ENCODE measurements at places on chromosomes 5 and 9.

DNA sequence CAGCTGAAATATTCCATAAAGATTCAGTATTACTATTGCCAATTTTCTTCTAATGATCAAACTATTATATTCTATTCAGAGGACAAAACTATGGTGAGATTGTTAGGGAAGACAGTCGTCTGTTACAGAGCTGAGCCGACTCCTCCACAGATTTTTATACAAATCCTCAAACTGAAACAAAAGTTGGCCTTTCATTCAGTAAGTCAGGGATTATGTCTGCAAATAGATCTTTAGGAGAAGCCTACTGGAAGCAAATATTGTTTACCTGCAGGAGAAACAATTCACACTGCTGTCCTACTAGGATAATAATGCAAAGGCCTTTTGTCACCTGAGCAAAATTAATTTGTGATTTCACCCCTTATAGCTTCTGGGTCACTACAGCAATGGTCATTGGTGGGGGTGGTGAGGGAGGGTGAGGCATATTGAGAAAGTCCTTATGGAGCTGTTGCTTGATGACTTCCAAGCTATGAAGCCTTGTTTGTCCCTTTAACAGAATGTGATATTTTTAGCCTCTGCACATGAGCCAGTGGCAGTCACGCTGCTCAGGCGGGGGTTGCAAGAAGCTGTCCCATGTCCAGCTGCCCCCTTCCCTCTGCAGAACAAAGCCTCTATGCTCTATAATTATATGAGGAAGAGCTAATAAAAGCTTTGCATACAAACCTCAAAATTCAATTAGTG, 200.5 kb upstream of the KLF9 start:
- no peak for DNase-seq

DNA sequence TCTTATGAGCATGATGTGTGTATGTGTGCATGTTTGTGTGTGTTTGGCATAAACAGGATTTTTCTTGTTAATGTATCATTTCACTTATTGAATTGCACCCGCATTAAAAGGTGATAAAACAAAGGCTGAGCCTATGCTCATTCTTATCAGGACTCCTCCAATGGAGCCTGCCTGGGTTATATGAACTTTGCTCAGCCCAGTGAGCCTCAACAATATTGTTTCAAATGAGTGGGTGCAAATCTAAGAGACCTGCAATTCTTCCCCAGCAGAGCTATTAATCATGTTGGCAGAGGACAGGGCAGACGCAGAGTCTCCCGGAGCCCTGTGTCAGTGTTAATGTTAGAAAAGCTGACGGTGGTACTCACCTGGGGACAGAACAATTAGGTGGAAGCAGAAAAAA, 71.6 kb downstream of the SH3RF2 start:
- no peak for DNase-seq

- no peak for DNase-seq
Measured at GRCh38 chr9:130287736-130288135, 22.2 kb downstream of the HMCN2 start.

- DNase-seq: no peak
Measured at GRCh38 chr5:169964246-169964645, 16.0 kb downstream of the INSYN2B start.

GRCh38 chr9:99294850-99295461, 72.9 kb downstream of the SEC61B start:
- no peak for DNase-seq

DNA sequence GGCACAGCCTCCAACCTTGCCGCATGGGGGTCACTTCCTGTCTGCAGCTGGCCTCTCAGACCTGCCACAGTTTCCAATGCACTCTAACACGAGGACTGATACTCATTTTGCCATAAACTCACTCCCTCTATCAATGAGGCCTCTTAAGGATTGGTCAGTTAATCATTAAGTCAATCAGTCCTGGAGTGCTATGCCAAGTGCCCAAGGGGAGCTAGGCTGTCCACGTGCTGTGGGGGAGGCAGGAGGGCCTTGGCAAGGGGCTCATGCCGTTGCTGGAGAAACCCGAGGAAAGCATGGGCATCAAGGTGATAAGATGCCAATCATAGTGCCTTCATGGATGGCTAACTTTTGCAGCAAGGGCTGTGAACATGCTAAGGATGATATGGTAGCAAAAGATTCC, 1.7 kb upstream of the ALDH1B1 start:
- no peak for DNase-seq

DNA sequence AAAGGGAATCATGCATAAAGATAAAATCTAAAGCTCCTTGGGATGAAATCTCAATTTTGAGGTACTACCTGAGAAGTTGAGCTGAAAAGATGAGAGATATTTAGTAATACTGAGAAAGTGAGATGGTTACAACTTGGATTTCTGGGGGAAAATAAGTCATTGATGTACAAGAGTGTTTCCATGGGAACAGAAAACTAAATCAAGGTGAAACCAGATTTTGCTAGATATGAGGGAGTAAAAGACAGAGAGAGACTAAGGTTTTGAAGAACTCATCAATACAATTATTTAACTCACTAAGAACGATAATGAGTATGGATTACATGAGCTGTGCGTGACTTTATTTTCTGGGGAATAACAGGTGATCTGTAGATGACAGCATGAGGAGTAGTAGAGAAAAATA, 10.2 kb upstream of the ST8SIA4 start:
- no peak for DNase-seq

- no peak for DNase-seq
Measured at GRCh38 chr5:118233606-118234005, 754.7 kb downstream of the DTWD2 start.

DNA sequence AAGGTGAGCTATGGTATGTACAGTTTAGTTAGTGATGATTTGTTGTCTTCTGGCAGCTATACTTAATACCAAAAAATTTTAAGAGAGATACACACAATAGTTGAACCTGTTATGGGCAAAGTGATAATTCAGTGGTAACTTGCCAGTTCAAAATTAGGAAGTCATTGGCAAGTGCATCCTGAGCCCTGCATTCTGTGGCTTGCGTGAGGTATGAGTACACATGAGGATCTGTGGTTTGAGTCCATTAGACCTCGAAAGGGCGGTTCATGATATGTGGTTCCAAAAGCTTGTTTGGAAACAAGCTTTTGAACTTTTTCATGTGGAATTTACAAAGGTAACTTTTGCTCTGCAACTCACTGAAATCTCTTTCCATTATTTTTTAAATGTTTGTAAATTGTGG, 47.0 kb downstream of the GPR21 start:
- no peak for DNase-seq

GRCh38 chr5:73395256-73395655, 53.3 kb downstream of the FOXD1 start:
- no peak for DNase-seq

DNA sequence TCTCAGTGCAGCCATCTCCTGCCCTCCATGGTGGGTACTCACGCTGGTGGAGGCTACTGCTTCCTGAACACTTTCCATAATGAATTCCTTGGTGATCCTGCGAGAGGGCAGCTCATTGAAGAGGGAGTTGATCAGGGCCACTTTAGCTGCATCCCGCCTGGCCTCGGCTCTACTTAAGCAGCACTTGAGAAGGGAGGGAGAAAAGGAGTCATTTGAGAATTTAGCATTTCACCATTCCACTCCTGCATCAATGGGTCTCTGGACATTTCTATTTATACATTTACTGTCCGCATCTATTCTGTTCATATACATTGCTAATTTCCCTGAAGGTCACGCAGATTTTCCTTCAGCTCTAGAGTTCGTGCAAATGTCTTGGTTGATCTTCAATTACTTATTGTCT, 35.1 kb downstream of the LIX1 start:
- DNase-seq: no peak

- DNase-seq: no peak
Measured at GRCh38 chr9:103731541-103731940, 362.6 kb upstream of the SMC2 start.

- no peak for DNase-seq
Measured at GRCh38 chr5:158758675-158759074, 341.0 kb downstream of the EBF1 start.

DNA sequence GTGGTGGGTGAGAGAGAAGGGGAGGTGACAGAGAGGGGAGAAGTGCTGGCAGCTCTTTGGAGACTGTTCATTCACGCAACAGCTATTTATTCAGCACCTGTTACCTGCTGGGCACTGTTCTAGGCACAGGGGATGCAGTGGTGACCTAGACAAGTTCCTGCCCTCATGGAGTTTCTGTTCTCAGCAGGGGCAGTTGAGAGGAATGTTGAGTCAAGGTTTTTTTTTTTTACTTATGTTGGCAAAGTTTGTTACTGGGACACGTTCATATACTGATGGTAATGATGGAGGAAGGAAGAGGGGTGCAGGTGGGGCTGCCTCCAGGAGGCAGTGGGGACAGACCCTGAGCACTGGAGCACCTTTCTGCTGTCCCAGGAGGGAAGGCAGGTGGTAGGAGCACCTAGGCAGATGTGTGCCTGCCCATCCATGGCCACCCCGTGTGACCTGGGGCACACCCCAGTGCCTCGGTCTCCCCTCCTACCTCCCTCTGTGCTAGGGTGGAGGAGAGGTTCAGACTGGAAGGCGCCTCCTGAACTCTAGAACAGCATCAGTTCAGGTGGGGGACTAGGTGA, 49.4 kb upstream of the SLC25A51 start:
- DNase-seq: no peak

DNA sequence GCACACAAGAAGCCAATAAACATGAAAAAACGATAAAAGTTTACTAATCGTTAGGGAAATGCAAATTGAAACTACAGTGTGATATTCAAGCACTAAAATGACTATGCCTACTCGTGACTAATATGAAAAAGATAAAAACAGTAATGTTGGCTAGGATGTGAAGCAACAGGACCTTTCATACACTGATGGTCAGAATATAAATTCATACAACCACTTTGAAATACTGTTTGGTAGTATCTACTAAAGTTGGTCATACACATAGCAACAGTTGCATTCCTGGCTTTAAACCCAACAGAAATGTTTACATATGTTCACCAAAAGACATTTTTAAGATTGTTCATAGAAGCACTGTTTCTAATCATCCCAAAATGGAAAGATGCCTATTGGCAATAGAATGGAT, 24.3 kb downstream of the FBXO38 start:
- DNase-seq: no peak

- DNase-seq: no peak
Measured at GRCh38 chr5:9339206-9339818, 206.6 kb downstream of the SEMA5A start.

GRCh38 chr5:15621094-15621493, 121.1 kb downstream of the FBXL7 start:
- peak; percentile 41 for DNase-seq

DNA sequence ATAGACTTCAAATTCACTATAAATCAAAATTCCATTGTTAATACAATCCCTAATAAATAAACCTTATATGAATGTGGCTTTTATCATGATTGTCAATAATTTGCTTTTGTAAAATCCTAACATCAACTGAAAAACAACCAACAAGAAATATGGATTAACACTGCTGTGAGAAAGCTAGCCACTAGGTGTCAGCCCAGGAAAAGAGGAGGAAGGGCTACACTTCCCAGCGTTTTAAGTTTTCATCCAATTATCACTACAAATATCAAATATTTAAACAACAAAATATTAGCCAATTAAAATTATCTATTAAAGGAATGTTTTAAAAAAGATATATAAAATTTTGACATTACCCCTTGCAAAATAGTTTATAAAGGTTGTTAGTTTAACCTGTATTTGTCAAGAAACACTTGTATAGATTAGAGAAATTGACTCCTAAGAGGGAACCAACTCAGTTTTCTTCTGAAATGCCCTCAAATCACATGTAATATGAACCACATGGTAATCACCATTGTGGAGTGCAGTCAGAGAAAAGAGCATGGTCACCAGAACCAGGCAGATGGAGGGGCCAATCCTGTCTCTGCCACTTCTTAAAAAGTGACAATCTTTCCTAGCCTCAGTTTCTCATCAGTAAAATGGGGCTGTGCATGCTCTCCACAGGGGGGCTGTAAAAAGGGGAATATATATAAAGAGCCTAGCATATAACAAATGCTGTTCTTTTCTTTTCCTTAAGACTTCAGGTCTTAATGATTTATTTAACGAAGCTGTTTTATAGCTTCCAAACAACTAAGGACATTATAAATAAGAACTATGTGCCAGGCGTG, 188.2 kb downstream of the CRB2 start:
- peak; percentile 56 for DNase-seq

DNA sequence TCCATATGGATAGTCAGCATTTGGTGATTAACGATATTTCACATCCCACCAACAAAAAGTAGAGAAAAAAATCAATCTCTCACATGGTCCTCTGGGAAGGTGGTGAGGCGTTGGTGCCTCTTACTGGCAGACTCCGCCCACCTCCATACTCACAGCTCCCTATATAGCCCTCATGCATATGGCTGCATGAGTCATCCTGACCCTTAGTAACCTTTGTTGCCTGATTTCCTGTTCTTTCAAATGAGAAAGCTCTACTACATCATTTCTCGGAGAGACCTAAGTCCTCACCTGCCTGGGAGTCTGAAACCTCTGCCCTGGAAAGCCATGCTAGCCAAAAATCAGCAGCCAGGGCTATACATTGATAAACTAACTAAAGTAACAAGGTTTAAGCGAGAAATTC, 33.3 kb upstream of the ABCA1 start:
- DNase-seq: peak; percentile 49

GRCh38 chr5:94690778-94691177, 72.3 kb downstream of the SLF1 start:
- no peak for DNase-seq

GRCh38 chr9:89811886-89812450, 207.2 kb downstream of the GADD45G start:
- DNase-seq: no peak

DNA sequence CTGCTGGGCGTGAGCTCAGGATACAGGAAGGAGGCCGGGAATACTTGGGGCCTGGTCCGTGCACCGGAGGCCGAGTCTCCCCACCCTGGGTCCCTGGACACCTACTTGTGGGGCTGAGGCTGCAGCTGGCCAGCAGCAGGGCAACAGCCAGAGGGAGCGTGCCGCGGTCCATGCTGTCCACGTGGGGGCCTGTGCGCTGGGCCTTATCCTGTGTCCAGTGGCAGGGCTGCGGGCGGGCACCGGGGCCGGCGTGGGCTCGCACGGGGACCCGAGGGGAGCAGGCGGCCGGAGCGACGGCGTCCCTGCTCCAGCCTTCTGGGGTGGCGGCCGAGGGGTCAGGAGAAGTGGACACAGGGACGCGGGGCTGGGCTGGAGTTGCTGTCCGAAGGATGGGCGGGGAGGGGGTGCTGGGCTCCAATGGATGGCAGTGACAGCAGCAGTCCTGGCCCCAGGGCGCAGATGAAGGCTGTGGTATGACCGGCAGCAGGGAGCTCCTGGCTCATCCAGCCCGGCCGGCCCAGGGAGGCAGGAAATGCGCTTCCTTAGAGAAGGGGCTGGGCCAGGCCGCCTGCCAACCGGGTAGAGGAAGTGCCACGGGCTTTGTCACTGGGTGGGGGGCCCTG, at the start of gene ENG:
Gene ENG (minus strand): TSS at position 475 of the 623 bp plus-strand sequence. CDS start 303 bp downstream, at position 172.
- DNase-seq: peak; percentile 63

- no peak for DNase-seq
Measured at GRCh38 chr5:7759951-7760580, 90.9 kb downstream of the CFAP90 start.

Measured in endothelial cell of umbilical vein (primary cell).